ENCODE measurements at places on chromosomes 3 and 15.

GRCh38 chr3:138567403-138567802, 26.7 kb downstream of the CEP70 start:
- DNase-seq: no peak

DNA sequence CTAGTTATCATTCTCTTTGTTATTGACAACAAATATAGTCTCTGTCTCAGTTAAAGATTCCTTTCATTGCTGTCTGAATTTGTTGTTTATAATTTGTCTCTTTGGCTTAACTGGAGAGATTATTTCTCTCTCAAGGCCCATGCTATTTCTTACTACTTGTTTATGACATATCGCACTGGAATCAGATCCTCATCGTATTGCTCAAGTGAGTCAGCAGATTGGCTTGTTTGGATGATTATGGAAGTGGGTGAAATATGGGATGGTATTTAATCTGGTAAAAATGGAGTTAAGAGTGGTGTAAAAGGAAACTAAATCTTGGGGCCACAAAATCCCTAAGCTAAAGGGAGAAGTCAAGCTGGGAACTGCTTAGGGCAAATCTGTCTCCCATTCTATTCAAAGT, 613.1 kb downstream of the SI start:
- no peak for DNase-seq

GRCh38 chr3:86229775-86230094, 761.2 kb downstream of the VGLL3 start:
- no peak for DNase-seq

- DNase-seq: no peak
These were observed 83.2 kb upstream of the WNT5A start for GRCh38 chr3:55570271-55570711.

DNA sequence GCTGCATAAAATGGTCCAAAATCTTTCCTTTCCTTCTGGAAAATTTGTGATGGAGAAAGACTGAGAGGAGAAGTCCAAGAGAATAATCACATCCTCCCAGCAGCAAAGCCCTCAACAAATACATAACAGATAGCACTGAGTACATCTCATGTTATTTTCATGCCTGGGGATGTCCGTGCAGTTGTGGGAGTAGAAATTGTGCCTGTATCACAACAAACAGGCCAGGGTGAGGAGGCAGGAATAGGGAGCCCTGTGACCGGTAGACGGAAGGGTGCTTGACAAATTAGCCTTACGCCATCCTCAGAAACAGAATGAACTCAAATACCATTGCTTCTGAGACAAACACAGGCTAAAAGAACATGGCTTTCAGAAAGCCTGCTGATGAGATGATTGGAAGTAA, 333.2 kb upstream of the UMPS start:
- no peak for DNase-seq

DNA sequence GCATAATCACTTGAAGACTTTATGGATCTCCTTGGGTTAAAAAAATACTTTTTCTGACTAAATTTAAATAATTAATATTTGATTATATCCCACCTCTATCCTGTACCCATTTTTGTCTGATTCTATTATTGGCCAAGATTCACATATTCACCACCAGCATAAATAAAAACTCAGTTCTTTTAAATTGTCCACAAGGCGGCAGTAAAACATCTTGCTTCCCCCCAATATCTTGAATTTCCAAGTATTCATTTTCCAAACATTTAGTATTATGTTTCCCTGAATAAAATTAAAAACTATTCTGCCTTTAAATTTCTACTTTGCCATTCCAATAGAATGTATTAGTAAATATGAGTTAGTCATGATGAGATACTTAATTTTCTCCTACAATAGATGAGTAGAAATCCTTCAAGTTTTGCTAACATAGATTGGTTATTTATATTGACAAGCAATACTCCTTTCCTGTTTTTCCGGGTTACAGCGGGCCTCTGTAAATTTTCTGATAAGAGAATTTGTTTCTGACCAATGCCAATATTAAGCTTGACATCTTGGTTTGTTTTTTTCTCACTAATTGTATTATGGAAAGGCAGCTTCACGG, 218.7 kb upstream of the MDFIC2 start:
- DNase-seq: no peak
